ENCODE measurements at places on chromosomes 1 and 21.

- DNase-seq: no peak
These were observed 9.9 kb downstream of the FAM3B start for GRCh38 chr21:41326414-41327080.

- peak; percentile 93 for DNase-seq
These were observed 143.4 kb downstream of the ZZZ3 start for GRCh38 chr1:77538956-77539518.

DNA sequence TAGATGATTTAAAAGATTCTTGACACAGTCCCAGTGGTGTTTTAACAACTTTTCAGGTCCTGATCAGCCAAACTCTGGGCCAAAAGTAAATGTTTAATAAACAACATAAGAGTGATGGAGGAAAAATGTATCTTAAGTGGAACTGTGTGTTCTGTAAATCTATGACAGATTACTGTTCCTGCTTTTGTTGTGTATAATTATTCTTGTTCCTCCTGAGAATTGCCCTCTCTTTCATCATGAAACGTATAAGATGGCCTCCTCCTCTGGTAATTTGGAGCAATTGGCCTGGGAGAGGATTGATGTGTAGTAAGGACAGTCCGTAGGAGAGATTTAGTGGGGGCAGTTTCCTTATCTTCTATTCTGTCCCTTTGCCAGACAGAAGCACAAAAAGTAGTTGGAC, 34.5 kb downstream of the GALNT2 start:
- DNase-seq: no peak

DNA sequence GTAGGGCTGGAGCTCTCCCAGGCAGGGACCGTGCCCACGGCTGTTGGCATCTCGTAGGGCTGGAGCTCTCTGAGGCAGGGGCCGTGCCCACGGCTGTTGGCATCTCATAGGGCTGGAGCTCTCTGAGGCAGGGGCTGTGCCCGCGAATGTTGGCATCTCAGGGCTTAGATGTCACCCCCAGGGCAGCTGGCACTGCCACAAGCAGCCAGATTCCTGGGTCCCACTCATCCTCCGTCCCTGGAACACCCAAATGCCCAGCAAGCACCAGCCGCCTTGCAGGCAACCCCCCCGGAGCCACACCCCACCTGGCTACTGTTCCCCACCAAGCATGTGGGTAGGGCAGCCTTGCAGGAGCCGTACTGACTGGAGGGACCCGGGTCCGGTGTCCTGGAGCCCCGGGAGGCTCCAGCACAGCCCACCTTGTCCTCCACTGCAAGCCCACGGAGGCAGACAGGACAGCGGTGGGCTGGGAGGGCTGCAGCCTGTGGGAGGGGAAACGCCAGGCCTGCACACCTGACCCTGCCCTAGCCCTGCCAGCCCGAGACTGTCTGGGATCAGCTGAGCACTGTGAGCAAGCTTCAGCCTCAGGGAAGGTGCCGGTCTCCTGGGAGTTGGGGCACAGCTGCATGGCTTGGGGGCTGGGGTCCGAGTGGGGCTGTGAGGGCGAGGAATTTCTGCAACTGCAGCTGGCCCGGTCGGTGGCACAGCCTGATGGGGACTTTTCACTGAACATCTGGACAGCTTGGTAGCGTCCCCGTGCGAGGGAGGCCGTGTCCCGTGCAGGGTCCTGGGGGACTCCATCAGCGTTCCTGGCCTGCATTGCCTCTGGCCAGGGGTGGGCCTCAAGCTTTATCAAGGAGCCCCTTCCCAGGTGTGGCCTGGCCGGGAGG, 53.6 kb downstream of the COL18A1 start:
- no peak for DNase-seq

GRCh38 chr21:31334648-31335121, 9.4 kb downstream of the TIAM1 start:
- DNase-seq: peak; percentile 17

DNA sequence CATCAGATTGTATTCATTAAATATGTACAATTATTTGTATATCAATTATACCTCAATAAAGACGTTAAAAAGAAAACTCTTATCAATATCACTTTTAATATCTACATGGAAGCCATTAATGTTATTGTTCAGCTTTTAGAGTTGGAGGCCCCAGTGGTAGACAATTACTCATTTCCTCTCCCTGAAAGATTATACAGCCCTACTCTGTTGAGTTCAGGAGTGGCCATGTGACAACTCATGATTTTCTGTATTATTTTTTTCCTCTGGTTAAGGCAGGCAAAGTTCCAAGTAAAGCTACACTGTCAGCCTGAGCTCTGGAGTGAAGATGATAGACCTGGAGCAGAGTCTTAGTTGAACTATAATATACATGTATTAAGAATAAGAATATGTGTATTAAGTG, 247.9 kb upstream of the B3GALT2 start:
- DNase-seq: peak; percentile 54

- DNase-seq: no peak
These were observed 33.9 kb upstream of the PIGC start for GRCh38 chr1:172477741-172478140.

GRCh38 chr1:150596095-150596892, 16.9 kb upstream of the MCL1 start:
- DNase-seq: no peak

- no peak for DNase-seq
These were observed 2.0 kb downstream of the ARHGAP29 start for GRCh38 chr1:94235189-94236012.

GRCh38 chr1:90840352-90840751, 123.2 kb upstream of the BARHL2 start:
- DNase-seq: no peak

- DNase-seq: no peak
These were observed 30.0 kb downstream of the DLGAP3 start for GRCh38 chr1:34899471-34899870.

GRCh38 chr1:11298390-11299224, 25.6 kb downstream of the UBIAD1 start:
- no peak for DNase-seq

DNA sequence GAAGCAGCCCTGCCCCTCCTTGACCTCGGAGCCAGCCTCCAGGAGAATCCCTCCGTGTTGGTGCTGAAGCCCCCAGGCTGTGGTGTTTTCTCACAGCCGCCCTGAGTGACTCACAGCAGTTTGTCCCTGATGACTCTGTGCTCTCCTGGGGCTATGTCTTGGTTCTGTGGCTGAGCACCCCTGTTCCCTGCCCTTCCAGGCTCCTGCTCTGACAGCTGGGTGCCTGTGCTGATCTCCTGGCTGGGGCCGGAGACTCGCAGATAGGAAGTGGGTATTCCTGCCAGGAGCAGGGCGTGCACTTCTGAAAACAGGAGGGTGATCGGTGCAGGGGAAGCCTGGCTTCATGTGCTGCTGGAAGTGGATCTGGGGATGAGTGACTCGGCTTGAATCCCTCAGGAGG, 34.5 kb downstream of the POFUT2 start:
- DNase-seq: peak; percentile 37

DNA sequence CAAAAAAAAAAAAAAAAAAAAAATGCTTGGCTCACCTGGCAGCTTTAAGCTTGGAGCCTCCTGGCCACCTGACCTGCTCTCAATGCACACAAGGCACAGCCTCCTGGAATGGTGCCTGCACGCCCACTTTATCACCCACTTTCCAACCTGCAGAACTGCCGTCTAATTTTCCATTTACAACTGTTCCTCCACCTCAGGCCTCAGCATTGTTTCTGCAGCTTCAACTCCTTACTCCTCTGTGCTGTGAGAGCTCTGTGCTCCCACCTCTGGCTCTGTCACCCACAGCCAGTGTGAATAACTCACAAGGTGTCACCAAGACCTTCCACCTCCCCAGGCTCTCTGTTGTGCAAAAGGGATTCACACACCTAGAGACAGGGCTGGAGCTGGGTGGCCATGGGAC, 38.7 kb upstream of the GPR157 start:
- DNase-seq: no peak

DNA sequence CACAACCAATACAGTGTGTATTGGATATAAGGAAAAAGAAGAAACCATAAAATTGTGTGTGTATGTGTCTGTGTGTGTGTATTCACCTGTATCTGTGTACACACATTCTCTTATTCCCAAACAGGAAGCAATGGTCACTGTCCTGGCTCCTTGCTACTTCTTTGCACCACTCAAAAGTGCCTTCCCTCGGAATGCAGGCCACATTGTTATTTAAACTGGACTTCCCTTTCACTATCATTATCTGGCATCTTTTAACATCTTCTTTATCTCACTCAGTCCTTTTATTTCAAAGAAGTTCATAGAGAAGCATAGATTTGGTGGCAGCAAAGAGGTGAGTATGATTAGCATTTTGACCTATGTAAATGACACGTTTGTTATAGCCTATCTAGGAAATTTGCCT, 803.7 kb downstream of the NCAM2 start:
- DNase-seq: no peak

GRCh38 chr1:183543619-183544204, 46.5 kb downstream of the NCF2 start:
- DNase-seq: peak; percentile 68

DNA sequence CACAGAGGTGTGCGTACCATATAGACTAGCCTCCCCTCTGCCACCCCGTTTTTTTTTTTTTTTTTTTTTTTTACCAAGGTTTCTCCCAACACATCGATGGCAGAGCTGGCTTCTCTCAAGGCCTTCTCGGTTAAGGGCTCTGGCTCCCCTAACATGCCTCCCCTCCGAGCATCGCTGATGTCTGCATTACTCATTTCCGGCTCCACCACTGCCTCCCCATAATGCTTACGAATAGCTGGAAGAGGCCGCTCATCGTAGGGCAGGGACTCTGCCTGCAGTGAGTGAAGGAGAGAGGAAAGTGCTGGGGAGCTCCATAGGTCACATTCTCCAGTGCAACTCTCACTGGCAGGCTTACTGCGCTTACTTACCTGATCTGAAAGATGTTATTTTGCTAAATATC, 20.6 kb downstream of the CEP104 start:
- DNase-seq: no peak

DNA sequence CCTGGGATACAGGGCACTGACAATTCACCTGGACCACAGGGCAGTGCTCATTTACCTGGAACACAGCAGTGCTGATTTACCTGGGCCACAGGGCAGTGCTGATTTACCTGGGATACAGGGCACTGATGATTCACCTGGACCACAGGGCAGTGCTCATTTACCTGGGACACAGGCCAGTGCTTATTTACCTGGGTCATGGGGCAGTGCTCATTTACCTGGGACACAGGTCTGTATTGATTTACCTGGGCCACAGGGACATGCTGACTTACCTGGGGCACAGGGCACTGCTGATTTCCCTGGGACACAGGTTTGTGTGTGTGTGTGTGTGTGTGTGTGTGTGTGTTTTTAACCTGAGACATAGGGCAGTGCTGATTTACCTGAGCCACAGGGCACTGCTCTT, 261.7 kb downstream of the MATN1 start:
- DNase-seq: no peak

- DNase-seq: no peak
These were observed 23.5 kb downstream of the TMEM51 start for GRCh38 chr1:15176898-15177665.

DNA sequence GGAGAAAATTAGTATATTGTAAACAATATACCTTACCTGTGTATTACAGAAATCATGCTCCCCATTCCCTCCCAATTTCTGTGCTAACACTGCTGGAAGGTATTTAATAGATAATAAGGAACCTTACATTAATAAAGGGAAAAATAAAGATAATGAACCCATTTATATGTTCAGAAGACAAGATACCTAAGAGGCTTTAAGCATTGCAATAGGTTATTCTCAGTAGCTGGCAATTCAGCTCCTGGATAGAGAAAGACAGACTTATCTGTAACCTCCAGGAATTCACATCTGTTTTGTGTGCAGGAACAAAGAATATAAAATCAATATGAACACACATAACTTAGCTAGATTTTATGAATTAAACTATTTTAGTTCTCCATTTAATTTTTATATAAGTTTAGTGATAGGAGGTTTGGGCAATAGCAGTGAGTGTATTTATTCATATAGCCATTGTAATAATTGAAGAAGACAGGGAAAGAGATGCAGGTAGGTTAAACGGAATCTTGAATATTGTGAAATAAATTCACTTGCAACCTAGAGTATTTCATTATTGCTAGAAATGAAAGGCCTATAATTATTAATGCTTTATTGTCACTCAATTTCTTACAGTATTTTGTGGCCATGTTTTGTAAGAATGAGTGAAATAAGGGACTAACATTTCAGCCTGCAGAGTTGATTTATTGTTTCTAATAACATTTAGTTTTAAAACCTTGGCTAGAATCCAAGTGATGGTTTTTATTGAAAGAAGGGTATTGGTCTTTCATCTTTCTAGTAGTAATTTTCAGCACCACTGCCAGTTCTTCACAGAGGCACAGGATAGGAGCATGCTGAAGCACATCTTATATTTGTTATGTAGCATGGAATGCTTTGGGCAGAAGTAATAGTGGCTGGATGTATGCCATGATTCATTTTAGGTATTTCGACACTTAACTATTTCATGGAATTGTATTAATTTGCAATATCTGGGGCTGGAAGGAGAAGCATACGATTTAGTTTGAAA, 1.5 kb downstream of the XPR1 start:
- peak; percentile 55 for DNase-seq

- DNase-seq: no peak
These were observed 143.0 kb downstream of the KAZN start for GRCh38 chr1:14741532-14741931.

- no peak for DNase-seq
These were observed at the start of gene FLG for GRCh38 chr1:152325111-152325510. FLG (minus strand) TSS chr1:152325239; CDS start chr1:152315456, 9,783 bp downstream.

GRCh38 chr1:244002721-244003120, 48.4 kb upstream of the ZBTB18 start:
- DNase-seq: no peak

DNA sequence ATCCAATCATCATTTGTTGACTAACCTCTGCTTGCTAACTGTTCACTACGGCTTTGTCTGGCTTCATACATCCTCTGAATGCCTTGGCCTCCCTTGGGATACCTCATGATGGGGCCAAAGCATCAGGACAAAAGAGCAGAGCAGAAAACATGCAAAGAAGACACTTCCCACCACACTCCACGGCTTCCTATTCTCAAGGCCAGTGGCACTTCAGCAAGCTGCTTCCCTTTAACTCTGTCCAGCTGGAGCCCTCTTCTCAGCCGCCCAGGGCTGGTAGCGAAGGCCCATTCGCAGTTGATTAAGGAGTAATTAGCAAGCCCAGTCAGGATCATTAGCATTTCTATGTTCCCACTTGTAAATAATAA, 224.3 kb upstream of the FGGY start:
- peak; percentile 42 for DNase-seq

DNA sequence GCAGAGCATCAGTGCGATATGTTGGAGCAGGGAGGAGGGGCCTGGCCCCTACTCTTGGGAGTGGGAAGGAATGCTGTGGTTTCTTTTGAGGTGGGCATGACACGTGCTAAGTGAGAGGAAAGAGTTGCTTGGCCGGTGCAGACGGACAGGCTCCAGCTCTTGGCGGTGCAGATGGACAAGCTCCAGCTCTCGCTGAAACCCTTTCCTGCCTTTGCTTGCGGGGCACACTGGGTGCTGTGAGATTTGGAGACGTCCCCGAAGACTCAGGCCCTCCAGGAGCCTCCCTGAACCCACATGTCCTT, 15.9 kb downstream of the PDXK start:
- peak; percentile 57 for DNase-seq

DNA sequence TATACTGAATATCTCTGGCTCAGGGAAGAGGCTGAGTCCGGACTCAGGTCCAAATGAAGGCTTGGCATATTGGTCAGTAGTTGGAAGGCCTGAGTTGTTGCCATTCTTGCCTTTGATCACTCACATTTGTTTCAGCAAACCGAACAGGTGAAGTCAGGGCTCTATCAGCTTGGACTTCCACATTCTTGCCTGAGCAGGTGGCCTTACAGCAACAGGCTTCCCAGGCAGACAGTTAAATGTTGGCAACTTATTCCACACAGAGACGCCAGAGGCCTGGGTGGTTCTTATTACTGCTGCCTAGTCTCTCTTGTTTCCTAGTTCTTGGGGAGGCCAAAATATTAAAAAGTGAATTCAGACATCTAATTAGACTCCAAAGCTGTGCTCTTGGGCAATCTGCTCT, 36.6 kb downstream of the XCL2 start:
- DNase-seq: no peak

All from fibroblast of skin of scalp (primary cell).